ENCODE measurements at places on chromosomes 11 and 22.

GRCh38 chr11:65274735-65275682 is 13.2 kb downstream of the POLA2 start:
- no peak for DNase-seq

DNA sequence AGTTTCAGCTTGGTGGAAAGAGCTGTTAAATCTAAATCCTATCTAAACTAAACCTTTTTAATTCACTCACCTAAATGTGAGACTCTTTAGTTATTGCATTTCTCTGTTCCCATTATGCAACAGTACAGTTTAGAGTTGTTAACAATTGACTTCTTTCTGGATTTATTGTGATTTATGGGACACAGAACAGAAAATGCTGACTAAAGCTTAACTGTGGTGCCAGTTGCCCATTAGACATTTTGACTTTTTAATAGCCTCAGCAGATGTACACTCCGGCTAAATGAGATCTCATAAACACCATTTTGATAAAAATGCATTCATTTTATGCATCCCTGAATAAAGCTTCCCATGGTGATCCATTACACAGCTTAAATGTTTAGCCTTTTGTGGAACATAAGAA is 356.6 kb downstream of the CASP12 start:
- no peak for DNase-seq

- DNase-seq: no peak
Measured at GRCh38 chr11:104051778-104052177, 15.3 kb downstream of the DDI1 start.

GRCh38 chr11:108897071-108897481 is 232.2 kb downstream of the DDX10 start:
- DNase-seq: no peak

DNA sequence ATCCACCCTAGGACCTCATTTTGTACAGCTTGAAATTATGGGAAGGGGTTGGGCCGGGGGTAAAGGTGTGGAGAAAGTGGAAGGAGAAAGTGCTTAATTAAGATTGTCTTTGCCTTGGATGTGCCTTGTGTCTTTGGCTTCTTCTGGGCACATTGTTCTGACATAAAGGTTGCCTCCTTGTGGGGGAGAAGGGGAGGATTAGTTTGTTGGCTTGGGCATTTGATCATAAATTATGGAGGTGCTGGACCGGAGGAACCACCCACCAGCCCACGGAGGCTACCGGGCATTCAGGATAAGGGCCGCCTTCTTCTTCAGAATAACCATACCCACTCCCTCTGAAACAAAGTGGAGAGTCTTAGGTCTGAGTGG is 1.3 kb downstream of the PAFAH1B2 start:
- DNase-seq: no peak

- DNase-seq: no peak
Measured at GRCh38 chr11:96794152-96794551, 404.3 kb downstream of the JRKL start.

DNA sequence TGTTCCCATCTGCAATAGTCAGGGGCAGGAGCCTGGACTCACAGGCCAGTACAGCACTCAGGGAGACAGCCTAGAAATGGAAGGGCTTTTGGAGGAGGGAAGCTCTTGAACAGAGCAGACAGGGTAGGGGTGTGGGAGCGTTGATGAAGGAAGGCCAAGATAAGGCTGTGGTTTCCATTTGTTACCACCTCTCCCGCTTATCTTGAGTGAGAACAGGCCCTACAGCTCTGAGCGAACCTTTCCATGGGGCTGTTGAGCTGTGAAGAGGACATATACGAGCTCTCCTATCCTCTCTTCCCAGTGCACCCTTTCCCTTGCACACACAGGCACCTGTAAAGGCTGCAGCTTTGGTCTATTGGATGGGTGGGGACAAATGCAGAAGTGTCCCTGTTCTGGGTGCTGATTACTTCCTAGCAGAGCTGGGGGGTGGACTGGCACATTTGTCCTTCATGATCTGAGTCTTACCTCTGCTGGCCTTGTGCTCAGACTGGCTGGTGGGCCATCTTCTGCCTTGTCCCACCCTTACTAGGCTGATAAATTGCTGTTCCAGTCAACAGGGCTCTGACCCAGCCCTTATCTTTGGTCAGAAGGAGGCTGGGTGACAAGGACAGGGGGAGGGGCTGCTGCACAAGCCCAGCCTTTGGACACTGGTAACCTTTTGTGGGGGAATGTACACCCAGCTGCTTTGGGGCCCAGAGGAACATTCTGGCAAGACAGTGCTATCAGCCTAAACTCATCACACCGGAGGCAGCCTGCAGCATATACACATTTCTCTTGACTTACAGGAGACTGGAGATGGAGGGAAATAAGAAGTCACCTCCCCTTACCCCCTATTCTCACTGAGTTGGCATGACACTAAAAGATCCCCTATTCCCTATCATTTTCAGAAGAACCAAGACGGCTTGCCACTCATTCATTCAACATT is 80.1 kb upstream of the NNMT start:
- DNase-seq: no peak

DNA sequence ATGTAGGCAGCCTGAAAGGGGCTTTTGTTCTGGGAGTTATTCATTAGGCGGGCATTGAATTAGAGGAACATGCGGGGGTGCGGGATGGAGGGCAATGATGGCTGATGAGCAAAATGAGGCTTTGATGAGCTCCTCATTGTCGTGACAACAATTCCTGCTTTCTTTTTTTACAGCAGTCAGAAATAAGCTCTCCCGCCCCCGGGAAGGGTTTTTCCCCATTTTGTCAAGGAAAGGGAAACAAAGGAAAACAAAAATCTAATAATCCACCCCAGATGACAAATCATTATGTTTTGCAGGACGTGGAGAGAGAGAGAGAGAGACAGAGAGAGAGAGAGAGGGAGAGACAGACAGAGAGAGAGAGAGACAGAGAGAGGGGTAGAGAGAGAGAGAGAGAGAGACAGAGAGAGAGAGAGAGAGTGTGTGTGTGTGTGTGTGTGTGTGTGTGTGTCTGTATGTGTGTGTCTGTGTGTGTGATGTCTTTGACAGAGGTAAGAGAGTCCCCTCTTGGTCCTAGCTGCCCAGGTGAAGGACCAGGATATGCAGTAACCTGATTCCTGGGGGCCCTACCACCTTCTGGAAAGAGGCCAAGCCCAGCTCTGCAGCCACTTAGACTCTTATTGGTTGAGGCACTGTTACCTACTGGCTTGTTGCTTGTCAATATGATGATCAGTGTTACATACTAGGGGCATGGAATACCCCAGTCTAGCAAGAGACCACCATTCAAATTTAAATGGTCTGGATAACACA is 46.7 kb upstream of the PARVA start:
- DNase-seq: no peak

DNA sequence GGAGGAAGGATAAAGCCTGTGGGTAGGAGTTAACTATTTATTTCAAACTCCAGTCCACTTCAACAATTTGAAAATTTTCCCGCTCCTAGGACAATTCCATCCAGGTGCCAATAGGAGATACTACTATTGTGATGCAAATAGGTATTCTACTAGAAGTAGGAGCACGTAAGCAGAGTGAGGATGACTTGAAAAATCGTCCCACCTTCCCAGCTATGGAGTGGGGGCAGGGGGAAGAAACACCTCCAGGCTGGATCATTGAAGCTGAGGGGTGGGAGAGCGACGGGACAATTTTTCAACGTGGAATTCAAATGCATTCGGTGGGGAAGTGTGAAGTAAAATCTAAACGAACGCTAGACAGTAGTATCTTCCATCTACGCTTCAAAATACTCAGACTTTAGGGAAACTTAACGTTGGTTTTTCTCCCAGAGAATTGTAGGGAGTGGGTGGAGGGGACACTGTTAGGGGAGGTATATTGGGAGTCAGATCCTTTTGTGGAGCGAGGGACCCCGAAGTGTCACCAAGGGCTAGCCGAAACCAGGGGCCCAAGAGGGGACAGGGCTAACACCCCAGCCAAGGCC is 523 bp upstream of the ARHGAP42 start:
- no peak for DNase-seq

GRCh38 chr11:37812281-37812880 is 1214.3 kb upstream of the RAG2 start:
- no peak for DNase-seq

DNA sequence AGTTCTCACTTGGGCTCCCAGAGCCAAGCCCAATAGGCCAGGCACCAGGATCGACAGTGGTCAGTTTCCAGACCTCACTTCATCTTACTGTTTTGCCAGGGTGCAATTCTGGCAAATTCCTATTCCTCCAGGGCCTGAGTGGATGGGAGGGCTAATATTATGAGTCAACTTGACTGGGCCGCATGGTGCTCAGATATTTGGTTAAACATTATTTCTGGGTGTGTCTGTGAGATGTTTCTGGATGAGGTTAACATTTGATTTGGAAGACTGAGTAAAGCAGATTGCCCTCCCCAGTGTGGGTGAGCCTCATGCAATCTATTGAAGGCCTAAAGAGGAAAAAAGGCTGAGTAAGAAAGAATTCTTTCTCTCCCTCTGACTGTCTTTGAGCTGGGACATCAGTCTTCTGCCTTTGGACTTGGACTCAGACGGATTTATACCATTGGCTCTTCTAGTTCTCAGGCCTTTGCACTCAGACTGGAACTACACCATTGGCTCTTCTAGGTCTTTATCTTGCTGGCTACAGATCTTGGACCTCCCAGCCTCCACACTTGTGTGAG is 132.9 kb upstream of the ZBED5 start:
- DNase-seq: no peak

- DNase-seq: no peak
Measured at GRCh38 chr22:27278946-27279345, 522.6 kb downstream of the MN1 start.

GRCh38 chr11:60195923-60196368 is 13.1 kb upstream of the MS4A6A start:
- DNase-seq: no peak

DNA sequence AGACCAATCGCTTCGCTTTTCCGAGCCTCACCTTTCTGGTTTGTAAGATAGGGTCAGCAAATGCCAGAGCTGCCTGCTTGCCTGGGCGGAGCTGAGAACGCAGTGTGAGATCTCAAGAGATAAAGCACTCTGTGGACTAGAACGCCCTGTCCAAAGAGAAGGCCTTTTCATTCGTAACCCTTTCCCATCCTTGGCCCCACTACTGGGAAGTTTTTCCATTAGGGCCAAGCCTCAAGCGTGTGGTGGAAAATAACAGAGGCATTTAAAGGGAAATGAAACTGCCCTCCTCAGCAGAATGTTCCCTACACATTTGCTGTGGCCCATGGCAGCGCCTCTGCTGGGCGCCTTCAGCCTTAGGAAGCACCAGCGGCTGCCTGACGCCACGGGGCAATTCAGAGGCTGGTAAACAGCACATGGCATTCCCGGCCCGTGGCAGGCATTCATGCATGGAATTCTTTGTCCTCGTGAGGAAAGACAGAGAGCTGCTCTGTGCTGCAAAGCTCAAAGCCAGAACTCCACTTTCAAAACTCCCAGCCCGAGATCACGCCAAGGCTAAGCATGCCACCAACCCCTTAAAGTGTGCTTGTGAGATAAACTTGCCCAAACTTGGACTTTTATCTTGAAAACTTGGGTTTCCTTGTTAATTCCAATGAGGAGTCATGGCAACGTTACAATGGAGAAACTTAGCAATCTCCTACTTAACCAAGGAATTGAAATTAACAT is 38.1 kb downstream of the AHNAK start:
- peak; percentile 10 for DNase-seq

GRCh38 chr11:105372206-105372605 is 232.6 kb upstream of the CARD18 start:
- no peak for DNase-seq

- DNase-seq: no peak
Measured at GRCh38 chr11:65879617-65880016, at the start of gene CTSW. CTSW (plus strand) TSS chr11:65879837; CDS start chr11:65879855, 18 bp downstream.

DNA sequence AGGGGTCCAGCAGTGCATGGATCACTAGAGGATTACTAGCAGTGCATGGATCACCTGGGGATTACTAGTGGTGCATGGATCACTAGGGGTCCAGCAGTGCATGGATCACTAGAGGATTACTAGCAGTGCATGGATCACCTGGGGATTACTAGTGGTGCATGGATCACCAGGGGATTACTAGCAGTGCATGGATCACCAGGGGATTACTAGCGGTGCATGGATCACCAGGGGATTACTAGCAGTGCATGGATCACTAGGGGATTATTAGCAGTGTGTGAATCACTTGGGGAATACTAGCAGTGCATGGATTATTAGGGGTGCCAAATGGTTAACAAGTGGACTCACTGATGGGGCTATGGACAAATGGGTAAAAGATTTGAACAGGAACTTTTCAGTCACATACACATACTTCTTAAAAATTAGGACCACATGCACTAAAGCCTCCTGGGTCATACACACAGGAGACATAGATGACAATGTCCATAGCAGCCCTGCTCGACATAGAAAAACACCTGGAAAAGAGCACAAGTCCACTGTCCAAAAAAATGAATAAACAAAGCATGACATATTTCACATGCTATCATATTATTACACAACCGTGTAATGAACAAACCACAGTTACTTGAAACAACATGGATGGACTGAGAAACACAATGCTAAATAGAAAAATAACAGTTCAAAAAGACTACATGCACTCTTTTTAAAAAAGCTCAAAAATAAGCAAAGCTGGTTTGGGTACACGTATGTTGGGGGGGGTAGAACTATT is 109.8 kb downstream of the CD44 start:
- DNase-seq: no peak

GRCh38 chr11:69959461-69959860 is 118.7 kb upstream of the ANO1 start:
- no peak for DNase-seq

- no peak for DNase-seq
Measured at GRCh38 chr11:118117790-118118601, 31.2 kb upstream of the SMIM35 start.

- DNase-seq: no peak
Measured at GRCh38 chr11:18836417-18836816, 44.8 kb upstream of the PTPN5 start.

DNA sequence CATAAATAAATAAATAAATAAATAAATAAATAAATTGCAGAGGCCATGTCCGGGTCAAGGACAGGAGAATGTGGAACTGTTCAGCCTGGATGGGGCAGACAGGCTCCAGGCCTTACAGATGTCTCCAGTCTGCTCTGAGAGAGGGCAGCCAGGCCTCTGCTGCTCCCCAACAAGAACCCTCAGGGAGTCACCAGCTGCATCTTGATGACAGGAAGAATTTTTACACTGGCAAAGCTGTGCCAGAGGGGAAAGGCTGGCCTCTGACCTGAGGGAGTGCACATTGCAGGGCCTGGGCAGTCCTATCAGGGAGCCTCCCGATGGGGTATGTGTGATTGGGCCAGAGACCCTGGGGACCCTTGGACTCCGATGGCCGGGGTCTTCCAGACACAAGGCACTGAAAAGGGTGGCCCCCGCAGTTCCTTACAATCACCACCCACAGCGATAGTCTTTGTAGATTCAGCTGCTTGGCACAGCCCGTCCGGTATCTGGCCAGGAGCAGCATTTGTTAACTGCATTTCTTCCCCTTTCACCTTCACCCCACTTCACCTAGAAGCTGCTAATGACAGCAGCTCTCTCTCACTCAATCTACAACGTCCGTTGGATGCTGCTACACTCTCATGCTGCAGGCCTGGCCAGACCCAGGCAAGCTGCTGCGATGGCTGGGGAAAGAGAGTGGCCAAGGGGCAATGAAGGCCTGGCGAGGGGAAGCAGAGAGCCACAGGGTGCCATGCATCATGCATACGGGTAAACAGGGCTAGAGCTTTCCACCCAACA is 8.1 kb downstream of the MOGAT2 start:
- DNase-seq: no peak

GRCh38 chr22:43088627-43088983 is 586 bp downstream of the TTLL1 start:
- DNase-seq: no peak
